ENCODE measurements at places on chromosomes 16 and 17.
A peak's percentile ranks its signal among the peaks of the same experiment; 100 is the strongest.

DNA sequence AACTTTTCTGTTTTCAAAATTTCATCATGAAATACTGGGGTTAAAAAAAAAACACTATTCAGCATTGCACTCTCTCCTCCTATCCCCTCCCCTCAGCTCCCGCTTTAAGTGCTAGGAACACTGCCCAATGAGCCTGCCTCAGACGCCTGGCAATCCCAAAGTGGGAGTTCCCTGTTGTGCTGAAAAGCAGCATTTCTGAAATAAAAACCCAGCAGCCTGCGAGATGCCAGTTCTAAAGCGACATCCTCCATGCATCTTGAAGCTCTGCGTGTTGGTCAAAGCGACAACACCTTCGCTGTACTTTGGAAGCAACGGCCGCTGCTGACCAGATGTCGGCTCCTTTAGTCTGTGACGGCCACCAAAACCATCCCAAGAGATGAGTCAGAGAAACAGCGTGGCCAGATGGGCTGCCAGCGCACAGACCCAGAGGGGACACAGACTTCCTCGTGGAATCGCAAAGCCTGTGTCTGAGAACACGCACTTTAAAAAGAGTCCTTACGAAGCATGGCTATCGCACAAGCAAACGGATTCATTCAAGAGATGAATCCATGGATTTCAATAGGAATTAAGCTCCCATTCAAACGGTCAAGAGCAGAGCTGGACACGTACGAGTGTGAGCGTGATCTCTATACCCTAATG, 32.8 kb downstream of the FBXO31 start:
- peak; percentile 68 for DNase-seq
- no peak overlapping the region for H3K4me3 ChIP-seq
- peak overlapping the region; percentile 82 for H3K27ac ChIP-seq

DNA sequence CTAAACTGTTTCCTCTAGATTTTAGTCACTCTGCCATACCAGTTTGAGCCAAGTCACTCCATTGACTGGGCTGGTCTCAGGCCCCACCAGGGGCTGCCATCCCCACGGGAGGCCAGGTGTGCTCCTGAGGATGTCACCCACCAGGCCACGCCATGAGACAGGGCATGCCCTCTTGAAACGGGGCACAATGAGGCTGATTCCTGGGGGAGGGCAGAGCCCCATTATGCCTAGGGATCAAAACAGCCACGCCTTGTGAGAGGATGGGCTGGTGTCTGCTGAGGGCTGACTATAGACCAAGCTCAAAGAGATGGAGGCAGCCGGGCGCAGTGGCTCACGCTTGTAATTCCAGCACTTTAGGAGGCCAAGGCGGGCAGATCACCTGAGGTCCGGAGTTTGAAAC, 21.5 kb downstream of the GINS2 start:
- no peak overlapping the region for H3K27ac ChIP-seq
- no peak overlapping the region for H3K4me3 ChIP-seq
- no peak for DNase-seq
- no peaks in the 10 kb centered on the region for H3K36me3 ChIP-seq
- no peaks in the 10 kb centered on the region for H3K27me3 ChIP-seq
- peaks cover 7% of the 10 kb centered on the region for H3K4me1 ChIP-seq

GRCh38 chr17:37338847-37339246, 36.9 kb upstream of the C17orf78 start:
- no peak overlapping the region for H3K27ac ChIP-seq
- no peaks in the 10 kb centered on the region for H3K36me3 ChIP-seq
- H3K4me1 ChIP-seq = no peaks in the 10 kb centered on the region

GRCh38 chr16:23089111-23089510, 60.1 kb downstream of the USP31 start:
- H3K4me1 ChIP-seq = peaks cover 29% of the 10 kb centered on the region
- H3K27ac ChIP-seq = peak overlapping the region; percentile 62
- H3K4me3 ChIP-seq = no peak overlapping the region
- DNase-seq = no peak
- H3K27me3 ChIP-seq = no peaks in the 10 kb centered on the region

DNA sequence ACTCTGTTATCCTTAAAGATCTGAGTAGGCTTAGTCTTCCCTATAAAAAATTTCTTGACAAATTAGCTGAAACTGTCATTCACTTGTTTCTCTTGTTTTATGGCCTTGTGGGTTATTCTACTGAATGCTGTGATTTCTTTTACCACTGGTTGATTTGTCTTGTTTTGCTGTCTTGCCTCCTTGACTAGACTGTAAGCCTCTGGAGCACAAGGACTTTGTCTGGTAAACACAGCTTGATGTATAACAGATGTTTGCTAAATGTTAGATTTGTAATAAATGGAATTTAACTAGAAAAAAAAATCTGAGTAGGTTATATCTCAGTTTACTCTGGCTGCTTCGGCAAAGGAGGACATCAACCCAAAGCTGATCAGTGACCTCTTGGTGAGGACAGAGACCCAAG, 21.6 kb downstream of the VAC14 start:
- H3K27ac ChIP-seq = peak overlapping the region; percentile 6
- DNase-seq = no peak
- H3K36me3 ChIP-seq = no peaks in the 10 kb centered on the region
- H3K27me3 ChIP-seq = no peaks in the 10 kb centered on the region
- H3K4me3 ChIP-seq = no peak overlapping the region

DNA sequence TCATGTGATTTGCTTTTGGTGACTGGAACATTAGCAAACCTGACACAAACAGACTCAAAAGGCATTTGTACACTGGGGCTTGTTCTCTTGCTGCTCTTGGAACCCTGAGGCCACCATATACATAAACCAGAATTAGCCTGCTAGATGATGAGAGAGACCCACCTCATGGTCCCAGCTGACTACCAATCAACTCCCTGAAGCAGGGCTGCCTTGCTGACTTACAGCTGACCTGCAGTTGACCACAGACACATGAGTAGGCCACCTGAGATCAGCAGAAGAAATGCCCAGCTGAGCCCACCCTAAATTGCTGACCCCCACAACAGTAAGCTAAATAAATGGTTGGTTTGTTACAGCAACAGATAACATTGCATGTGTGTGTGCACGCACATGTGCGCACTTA, 28.7 kb downstream of the BRIP1 start:
- no peaks in the 10 kb centered on the region for H3K27me3 ChIP-seq
- no peaks in the 10 kb centered on the region for H3K36me3 ChIP-seq
- no peaks in the 10 kb centered on the region for H3K4me1 ChIP-seq
- H3K4me3 ChIP-seq = no peak overlapping the region
